ENCODE measurements at places on chromosomes 4 and X. TPM values are rescaled to one million over a fixed set of nuclear protein-coding genes. Genes with fewer than 3 reads are reported as not detected.

DNA sequence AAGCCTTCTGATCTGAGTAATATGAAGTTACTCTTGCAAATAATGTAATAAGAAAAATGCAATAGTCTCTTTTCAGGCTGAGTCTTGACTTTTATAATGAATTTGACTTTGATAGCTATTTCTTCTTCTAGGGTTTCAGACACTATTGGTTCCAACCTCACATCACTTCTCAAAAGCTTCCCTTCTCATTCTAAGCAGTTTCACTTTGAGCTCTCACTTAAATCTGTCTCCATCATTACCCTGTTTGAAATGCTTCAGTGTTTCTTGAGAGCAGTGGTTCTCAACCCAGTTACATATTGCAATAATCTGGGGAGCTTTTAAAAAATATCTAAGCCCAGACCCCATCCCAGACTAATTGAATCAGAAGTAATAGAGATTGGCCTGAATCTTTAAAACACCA is 40.5 kb upstream of the BMP2K start:
- no peak overlapping the region for H3K4me3 ChIP-seq
- peak overlapping the region; percentile 5 for H3K27ac ChIP-seq
- H3K4me1 ChIP-seq = no peaks in the 10 kb centered on the region
- no peaks in the 10 kb centered on the region for H3K27me3 ChIP-seq
- DNase-seq = no peak

Gene SORCS2
- total RNA-seq = 0.33 TPM

GRCh38 chr4:24070117-24070516 is 180.3 kb upstream of the PPARGC1A start:
- no peaks in the 10 kb centered on the region for H3K36me3 ChIP-seq
- H3K27me3 ChIP-seq = no peaks in the 10 kb centered on the region
- DNase-seq = no peak

Gene CT47B1
- total RNA-seq = not detected

DNA sequence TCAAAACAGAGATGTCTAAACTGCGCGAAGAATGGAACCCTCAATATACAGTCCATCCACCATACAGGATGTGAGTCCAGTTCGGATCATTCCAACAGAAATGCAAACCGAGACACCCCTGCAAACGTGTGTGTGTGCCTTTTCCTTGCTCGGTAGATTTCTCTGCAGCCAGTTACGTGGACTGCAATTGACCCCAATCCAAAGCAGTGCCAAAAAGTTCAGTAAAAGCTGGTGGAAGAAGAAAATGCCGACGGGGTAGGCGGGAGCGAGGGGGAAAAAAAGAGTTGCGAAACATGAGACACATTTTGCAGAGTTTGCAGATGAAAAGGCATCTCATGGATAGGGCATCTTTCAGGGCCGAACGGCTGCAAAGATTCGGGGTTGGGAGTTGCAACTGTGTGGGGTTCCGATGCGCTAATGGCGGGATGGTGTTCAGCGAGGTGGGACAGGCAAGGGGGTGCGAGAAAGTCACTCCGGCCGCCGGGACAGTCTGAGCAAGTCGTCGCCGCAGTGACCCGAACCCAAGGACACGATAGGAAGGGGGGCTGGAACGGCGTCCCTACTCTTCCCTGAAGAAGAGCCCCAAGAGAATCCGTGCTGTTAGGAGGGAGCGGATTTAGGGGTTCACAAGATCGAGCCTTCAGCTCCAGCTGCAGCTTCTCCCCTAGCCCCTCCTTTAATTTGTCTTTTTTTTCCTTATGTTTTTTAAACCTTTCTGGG is 3.8 kb downstream of the PHOX2B start:
- no peak overlapping the region for H3K27ac ChIP-seq
- peaks cover 71% of the 10 kb centered on the region for H3K27me3 ChIP-seq
- DNase-seq = no peak
- H3K4me3 ChIP-seq = no peak overlapping the region
- no peaks in the 10 kb centered on the region for H3K36me3 ChIP-seq

DNA sequence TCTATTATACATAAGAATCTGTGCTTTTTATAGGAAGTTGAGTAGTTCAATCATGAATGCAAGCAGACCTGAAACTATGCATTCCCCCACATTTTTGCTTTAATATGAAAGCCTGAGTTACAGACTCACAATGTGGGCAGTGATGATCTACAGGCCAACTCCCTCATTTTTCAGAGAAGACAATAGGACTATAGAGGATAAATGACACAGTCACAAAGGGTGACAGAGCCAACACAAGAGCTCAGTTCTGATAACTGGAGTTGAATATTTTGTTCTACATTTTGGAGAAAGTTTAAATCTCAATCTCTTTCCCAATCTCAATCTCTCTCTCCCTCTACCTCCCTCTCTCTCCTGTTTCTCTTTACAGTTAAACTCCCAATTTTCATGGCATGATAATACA is 27.0 kb downstream of the MBNL3 start:
- no peak overlapping the region for H3K27ac ChIP-seq
- no peaks in the 10 kb centered on the region for H3K36me3 ChIP-seq
- no peaks in the 10 kb centered on the region for H3K4me1 ChIP-seq
- DNase-seq = no peak
- H3K4me3 ChIP-seq = no peak overlapping the region

- H3K27ac ChIP-seq = no peak overlapping the region
- no peaks in the 10 kb centered on the region for H3K27me3 ChIP-seq
- DNase-seq = no peak
- no peak overlapping the region for H3K4me3 ChIP-seq
- H3K36me3 ChIP-seq = no peaks in the 10 kb centered on the region
Observed at GRCh38 chrX:41946989-41947612, 23.7 kb upstream of the CASK start.

DNA sequence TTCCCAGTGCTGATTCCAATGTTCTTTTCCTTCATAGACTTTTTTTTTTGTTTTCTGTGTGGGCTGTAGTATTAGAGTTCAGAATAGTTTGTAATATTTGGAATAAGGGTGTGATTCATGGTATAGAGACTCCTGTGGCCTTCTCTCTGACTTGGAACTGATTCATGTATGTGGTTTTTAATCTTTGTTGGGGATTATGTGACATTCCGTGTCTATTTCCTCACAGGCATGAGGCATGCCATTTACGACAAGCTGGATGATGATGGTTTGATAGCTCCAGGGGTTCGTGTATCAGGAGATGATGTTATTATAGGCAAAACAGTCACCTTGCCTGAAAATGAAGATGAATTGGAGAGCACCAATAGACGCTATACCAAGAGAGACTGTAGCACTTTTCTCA is 44.4 kb downstream of the POLR2B start:
- DNase-seq = no peak
- H3K36me3 ChIP-seq = peaks cover 100% of the 10 kb centered on the region
- H3K4me3 ChIP-seq = no peak overlapping the region
- no peak overlapping the region for H3K27ac ChIP-seq
- H3K4me1 ChIP-seq = peaks cover 14% of the 10 kb centered on the region

DNA sequence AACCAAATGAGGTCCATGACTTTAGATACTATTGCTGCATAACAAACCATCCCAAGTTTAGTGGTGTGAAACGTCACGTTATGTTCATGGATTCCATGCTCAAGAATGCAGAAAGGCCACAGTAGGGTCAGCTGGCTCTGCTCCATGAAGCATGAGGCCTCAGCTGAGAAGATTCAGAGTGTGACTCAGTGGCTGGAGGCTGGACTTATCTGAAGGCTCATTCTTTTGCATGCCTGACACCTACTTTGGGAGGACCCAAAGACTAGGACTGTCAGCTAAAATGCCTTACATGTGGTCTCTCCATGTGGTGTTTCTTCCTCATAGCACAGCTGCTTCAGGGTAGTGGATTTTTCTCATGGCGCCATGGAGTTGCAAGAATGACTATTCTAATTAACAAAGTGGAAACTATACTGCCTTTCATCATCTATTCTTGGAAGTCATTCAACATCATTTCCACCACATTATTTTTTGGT is 11.5 kb upstream of the CCDC149 start:
- H3K27me3 ChIP-seq = no peaks in the 10 kb centered on the region
- no peak for DNase-seq
- H3K4me1 ChIP-seq = no peaks in the 10 kb centered on the region
- H3K36me3 ChIP-seq = no peaks in the 10 kb centered on the region
- no peak overlapping the region for H3K27ac ChIP-seq
- no peak overlapping the region for H3K4me3 ChIP-seq

Data from spleen (tissue), 13 donors.